T-helper 2 cell treated with Interferon-gamma antibody and Interleukin-4, amounts not matched to agents 5 μg/mL and 100 μg/mL, for 36 hours (primary cell): ENCODE measurements at places on chromosomes 1 and 21.

DNA sequence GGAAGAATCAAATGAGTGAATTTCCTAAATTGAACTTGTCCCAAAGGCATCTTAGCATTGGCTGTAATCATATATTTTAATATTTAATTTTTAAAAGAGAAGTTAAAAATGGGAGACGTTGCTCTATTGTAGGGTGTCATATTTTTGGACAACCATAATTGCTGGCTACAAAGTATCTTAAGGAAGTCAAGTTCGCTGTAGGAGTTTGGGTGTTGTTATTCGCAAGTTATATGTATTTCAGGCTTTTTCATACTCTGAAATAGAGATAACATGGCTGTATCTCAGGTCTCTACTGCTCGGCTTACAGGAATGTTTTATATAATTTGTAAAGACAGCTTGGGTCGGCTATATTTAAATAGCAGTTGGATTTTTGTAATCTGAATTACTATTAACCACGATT lies 852 bp downstream of the TMEM50A start:
- no peak for DNase-seq

DNA sequence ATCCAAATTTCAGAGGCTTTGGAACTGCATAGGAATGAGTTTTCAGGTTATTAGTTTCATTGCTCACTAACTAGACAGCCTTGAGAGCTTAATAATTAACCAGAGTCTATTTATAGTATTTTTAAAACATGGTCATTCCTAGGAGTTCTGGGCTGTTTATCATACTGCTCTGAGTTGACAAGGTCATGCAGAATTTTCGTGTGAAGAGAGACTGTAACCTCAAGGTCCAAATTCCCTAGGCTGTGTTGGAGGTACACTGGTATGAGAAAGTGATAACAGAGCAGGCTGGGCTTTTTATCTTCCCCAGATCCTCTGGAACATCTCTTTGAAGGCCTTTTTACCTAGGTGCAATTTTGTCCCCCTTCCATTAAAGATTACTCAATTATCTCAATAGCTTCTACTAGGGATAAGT lies 736.3 kb downstream of the LTN1 start:
- DNase-seq, result no peak

GRCh38 chr21:44822484-44823178 lies 4.8 kb upstream of the SUMO3 start:
- DNase-seq, result no peak

DNA sequence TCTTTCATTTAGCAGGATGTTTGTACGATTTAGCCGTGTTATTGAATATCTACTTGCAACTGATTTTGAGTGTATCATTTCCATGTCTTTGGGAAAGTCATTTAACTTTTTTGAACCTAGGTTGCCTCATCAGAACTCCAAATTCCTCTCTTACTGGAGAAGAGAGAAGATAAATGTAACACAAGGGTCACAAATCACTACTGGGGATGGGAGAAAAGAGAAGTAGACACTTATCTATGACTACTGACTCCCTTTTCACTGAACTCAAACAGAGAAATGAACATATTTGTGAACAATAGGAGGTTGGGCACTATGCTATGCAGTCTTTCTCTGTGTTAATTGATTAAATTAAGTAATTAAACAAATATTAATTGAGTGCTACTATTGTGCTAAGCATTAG lies 42.2 kb downstream of the TENT5C start:
- no peak for DNase-seq

- no peak for DNase-seq
Observed at GRCh38 chr1:44103270-44104131, 15.1 kb upstream of the KLF17 start.

GRCh38 chr21:14833666-14834351 lies 231.0 kb downstream of the NRIP1 start:
- DNase-seq, result no peak

DNA sequence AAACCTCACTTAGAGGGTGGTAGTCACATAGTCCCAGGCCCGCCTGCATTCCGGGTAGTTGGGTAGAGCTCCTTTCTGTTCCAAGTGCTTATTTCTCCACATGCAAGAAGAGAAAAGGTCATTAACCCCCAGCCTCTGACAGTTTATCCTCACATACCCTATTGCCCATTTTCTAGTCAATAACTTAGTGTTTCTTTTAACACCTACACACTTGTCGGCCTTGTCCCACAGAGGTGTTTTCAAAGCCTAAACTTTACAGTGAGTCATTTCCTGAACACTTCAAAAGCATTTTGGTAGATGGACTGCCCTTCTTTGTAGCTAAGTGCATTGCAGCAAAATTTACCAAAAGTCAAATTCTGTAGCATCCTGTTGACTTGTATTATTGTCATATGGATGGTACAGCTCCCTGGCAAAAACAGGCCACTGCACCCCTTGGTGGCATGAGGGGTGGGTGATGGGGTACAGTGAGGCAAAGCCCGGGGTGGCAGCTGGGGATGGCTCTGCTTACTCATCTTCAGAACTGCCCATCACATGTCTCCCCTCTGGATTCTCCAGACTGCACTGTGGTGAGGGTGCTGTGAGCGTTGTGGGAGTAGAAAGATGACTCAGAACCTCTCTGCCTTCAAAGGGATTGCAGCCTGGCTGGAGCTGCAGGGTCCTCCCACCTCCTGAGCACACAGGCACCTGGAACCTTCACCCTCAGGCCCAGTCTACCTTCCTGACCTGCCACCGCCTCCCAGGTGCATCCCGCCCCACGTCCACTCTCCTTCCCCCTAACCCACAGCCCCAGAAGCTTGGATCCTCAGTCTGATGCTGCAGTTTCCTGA lies 45.8 kb upstream of the DMRTB1 start:
- DNase-seq, result peak; percentile 85

- no peak for DNase-seq
Observed at GRCh38 chr1:36693161-36693525, 210.4 kb upstream of the CSF3R start.

DNA sequence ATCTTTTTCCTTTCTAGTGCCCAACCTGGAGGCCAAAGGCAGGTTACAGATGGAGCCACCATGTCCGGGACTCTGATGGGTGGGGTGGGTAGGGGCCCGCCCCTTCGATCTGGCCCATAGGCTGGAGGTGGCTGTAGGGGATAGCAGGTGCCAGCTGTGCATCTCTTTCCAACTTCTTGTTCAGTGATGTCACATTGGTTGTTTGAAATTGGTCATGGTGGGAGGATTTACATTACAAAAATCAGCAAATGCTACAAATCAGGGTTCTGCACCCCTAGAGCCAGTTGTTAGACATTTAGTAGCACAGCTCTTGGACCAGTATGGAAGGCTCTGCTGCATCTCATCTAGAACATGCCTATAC lies 22.4 kb upstream of the POU3F1 start:
- no peak for DNase-seq

DNA sequence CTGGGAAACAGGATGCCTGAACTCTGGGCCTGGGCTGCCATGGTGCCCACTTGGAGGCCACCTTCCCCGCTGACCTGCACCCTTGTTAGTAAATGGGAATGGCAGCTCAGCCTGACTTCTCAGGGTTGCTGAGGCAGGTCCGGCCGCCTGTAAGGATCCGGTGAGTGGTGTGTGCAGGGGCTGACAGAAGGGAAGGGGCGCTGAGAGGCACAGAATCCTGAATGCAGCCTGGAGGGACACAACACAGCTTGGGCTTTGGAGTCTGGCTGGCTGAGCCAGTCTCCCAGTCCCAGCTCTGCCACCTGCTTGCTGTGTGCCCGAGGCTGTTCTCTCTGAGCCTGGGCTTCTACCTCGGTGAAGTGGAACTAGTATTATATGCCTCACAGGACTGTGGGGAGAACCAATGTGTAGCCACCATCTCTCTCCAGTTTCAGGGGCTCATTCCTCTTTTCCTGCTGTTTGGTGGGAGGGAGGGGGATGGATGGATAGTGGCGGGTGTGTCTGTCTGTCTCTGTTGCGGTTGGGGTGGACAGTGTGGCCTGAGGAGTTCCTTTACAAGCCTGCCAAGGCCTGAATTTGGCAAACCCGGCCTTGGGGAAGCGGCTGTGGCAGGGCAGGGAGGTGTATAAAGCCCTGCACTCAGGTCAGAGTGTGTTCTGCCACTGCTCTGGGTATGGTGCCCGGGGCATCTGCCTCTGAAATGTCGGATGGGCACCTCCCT lies 18.0 kb downstream of the ADORA1 start:
- no peak for DNase-seq

DNA sequence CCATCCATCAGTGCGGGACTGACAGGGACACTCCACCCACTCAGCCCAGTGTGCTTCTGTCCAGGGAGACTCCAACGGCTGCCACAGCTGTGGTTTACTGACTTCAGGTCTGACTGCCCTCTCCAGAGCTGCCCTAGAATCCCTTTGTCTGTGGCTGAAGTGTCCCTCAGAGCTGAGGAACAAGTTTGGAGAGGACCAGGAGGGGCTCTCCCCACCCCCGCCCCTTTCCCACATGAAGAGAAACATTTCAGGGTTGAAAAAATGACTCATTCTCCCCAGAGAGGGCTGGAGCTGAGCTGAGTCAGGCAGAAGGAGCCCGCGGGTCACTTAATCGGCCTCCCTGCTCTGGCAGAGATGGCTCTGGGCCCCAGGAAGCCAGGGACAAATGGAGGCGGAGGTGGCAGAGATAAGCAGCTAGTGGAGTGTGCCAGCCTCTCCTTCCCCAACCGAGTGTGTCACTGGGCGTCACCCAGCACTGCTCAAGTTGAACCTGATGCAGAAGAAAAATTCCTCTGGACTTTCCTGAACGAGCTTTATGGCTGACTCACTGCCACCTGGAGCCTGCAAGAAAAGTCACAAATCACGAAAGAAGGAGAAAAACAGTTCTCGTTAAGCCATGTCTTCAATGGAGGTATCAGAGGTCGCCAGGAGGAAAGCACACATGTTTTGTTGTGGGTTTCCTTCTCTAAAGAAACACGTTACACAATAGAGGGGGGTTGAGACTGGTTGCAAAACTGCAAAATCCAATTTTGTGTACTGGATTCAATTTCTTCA lies 34.3 kb upstream of the ECE1 start:
- DNase-seq, result peak; percentile 86

DNA sequence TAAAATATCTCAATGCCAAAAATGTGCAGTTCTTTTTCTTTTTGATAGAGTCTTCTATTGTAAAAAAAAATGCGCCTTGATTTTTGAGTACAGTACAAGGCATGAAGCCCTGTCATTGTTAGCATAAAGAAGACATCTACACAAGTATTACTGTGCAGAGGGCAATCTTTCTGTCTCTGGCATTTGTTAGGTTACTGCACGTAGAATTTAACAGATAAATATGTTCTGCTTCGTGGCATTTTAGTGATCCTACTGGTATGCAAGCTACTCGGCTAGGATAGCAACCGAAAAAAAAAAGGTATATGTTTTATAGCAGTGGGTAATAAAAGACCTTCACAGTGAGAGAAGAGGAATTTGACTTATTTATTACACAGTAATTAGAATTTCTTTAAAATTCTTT lies 492.9 kb upstream of the ADGRL2 start:
- DNase-seq, result no peak

GRCh38 chr21:36145259-36145658 lies 10.4 kb downstream of the CBR3 start:
- no peak for DNase-seq

DNA sequence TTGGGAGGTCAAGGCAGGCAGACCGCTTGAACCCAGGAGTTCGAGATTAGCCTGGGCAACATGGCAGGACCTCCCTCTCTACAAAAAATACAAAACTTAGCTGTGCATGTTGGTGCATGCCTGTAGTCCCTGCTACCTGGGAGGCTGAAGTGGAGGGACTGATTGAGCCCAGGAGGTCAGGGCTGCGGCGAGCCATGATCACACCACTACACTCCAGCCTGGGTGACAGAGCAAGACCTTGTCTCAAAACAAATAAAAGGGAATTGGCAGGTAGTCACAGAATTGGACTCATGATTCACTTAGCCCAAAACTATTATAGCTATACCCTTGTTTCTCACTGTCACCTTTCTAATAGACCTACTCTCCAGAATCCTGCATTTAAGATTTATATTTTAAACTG lies 5.5 kb downstream of the TADA1 start:
- no peak for DNase-seq

DNA sequence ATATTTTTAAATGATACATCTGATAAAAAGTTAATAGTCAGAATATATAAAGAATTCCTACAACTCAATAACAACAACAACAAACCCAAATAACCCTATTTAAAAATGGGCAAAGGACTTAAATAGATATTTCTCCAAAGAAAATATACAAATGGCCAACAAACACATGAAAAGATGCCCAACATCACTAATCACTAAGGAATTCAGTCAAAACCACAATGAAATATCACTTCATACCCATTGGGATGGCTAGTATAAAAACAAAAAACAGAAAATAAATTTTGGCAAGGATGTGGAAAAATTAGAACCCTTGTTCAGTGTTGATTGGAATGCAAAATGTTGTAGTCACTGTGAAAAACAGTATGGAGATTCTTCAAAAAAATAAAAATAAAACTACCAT lies 184.8 kb upstream of the RAB4A start:
- no peak for DNase-seq

DNA sequence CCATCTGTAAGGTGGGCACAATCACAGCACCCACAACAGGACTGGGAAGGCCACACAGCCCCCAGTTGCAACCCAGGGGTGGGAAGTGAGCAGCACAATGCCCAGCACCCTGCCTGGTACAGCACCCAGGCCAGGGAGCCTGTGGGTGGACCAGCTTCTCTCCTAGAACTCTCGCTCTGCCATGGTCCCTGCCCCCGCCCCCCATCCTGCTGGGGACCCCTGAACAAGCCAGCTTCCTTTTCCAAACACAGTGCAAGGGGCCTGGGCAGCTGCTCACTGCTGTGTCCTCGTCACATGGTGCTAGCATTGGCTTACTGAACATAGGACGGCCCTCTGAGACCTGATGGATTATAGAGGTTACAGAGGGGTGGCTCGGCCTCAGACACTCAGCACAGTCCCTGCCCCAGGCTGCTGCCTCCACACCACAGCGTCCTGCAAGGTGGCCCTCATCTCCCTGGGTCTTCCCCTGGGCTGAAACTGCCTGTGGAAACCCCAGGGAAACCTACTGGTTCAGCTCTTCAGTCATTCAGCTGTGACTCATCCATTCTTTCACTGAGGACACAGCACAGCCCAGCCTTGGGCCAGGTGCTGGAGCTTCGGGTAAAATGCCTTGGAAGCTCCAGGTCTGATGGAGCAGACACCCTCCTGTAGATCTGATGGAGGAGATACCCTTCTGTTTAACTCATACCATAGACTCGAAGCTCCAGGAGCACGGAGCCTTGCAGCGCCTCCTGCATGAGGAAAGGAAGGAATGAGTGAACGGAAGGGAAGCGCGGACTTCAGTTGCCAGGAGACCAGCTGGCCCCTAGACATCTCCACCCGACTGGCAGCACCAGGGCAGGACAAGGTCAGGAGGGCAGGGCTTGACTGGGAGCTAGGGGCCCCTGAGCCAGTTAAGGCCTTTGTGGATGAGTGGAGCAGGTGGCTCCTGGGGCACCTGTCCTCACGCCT lies 8.1 kb upstream of the PRDM16 start:
- DNase-seq, result no peak

- DNase-seq, result no peak
Observed at GRCh38 chr1:22556391-22557104, 6.7 kb upstream of the EPHA8 start.

GRCh38 chr21:43877936-43878575 lies 13.0 kb downstream of the AGPAT3 start:
- DNase-seq, result no peak

DNA sequence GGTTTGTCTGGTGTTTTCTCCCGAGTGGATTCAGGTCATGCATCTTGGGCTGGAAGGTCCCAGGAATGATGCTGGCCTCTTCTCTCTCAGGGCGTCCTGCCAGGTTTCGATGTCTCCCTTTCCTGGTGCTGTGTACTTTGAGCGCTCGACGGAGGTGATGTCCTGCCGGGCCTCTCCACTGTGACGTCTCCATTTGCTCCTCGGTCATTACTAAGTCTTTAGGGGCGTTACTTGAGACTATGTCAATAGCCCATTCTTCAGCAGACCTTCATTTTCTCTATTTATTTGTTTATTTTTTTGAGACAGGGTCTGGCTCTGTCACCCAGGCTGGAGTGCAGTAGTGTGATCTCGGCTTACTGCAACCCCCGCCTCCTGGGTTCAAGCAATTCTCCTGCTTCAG lies 37.2 kb upstream of the TNFRSF1B start:
- no peak for DNase-seq
